ENCODE measurements at places on chromosomes 2 and 18.

- DNase-seq = no peak
Observed at GRCh38 chr2:159521272-159521671, 95.1 kb downstream of the BAZ2B start.

DNA sequence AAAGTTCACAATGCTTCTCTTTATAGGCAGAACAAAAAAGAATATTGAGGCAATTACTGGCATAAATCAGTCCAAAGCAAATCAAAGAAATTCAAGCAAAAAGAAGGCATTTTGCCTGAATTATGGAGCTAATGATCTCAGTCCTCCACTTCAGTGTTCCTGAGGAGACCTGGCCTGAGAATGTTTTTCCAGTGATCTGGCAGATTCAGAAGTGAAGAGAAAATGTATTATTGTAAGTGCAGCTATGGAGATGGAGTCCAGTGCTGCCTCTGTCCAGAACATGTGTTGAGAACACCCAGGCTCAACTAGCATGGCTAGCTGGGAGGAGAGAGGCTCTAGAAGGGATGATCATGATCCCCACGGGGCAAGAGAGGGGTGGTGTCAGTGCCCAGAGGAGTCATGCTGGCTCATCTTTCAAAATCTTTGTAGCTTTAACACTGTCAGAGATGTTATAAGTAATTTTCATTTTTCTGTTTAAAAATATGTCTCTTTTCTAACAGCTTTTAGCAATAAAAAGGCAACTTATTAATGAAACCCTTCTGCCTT is 367.0 kb upstream of the RAB12 start:
- no peak for DNase-seq

DNA sequence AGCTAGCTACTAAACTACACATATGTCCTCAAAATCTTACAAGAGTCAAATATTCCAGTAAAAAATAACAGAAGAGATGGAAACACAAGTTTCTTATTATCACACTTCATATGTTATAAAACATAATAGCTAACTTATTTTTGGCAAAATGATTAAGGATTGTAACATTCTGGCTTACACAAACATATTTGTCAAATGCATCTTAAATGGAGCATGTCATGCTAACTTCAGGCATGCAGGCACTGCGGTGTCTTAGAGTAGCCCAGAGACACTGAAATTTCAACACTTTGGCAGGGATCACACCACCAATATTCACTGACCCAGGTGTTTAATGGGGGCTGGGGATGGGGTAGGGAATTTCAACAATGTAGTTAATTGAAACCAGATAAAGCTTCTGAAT is 51.6 kb downstream of the LDAH start:
- DNase-seq = no peak

GRCh38 chr18:11676386-11676785 is 12.7 kb upstream of the GNAL start:
- DNase-seq = no peak

DNA sequence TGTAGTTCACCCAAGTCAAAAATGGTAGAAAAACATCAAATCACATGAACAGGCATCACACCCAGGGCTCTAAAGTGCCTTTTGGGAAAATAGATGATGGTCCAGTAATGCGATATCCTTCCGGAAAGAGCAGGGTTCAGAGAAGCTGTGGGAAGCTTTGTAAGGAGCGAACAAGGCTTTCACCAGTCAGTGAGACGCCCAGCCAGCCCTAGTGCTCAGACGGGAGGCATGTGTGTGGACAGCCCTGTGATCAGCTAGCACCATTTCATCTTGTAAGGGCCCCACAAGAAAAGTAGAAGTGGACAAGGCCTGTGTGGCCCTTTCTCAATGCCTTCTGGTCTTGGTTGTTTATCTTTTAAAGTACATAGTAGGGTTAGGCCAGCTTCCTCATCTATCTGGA is 76.1 kb downstream of the SMIM21 start:
- no peak for DNase-seq

GRCh38 chr2:176087330-176088047 is 3.7 kb upstream of the EVX2 start:
- DNase-seq = no peak

GRCh38 chr2:220985561-220985960 is 586.5 kb downstream of the EPHA4 start:
- no peak for DNase-seq

GRCh38 chr2:47336259-47337238 is 66.4 kb upstream of the MSH2 start:
- no peak for DNase-seq

- DNase-seq = no peak
Observed at GRCh38 chr2:45178854-45179253, 169.6 kb upstream of the SIX2 start.

DNA sequence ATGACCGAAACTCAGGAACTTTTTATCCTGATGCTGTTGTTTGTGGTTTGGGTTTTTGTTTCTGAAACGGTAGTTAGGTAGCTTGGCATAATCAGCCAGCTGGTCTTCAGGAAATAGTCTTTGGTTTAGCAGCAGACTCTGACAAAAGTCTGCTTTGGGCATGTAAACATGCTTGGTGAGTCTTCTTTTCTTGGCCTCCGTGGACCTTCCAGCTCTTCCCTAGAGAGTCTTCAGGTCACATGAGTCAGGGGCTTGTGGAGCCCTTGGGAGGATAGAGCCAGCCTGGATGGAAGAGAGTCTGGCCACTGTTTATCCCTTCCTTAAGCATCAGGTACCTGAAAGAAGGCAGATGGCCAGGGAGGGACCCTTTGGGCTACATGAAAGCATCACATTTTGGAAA is 154.5 kb downstream of the MGAT5 start:
- no peak for DNase-seq

GRCh38 chr2:230343747-230344146 is 16.8 kb downstream of the SP140L start:
- DNase-seq = no peak

DNA sequence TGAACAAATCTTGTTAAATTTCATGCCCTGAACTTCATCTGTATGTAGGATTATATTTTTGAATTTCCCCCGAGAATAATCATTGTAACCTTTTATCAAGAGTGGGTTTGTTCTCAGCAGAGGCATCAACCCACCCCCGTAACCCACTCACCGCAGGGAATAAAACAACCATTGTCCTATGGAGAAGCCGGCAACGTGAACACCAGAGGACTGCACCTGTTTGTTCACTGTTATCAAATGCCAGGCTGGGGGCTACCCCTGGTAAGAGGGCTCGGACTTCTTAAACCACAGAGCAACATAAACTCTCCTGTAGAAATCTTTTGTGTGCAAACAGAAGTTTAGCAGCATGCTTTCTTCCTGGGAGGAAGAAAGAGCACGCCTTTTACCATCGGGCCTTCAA is 610.4 kb downstream of the ERBB4 start:
- no peak for DNase-seq

DNA sequence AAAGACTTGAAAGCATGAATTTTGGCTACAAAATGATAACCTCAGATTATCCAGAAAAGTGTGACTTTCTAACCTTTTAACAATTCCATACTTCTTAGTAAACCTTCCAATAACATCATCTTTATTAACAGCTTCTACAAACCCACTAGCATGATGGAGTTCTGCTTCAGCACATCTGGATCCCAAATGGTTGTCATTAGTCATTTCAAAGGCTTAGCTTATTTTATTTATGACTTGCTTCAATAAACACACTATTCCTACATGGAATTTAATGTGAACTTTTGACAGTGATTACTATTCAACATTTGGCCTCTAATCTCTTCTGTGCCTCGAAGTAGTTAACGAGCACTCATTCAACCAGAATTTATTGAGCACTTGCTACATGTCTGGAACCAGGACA is 808.3 kb downstream of the TSN start:
- no peak for DNase-seq

DNA sequence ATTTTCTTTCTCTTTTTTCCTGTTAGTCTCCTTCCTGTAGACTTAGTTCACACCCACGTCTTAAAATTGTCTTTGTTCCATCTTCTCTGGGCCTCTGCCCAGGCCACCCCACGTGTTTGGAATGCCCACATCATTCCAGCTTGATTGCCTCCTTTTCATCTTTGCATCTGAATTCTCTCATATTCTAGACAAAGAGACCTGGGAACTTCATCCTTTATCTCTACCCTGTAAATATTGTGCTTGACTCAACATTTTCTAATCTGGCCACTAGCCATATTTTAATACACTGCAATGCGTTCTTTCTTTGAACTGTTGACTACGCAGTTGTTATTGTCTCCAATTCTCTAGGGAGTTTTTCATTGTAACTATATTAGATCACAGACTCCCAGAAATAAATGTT is 187.5 kb upstream of the NRXN1 start:
- no peak for DNase-seq

DNA sequence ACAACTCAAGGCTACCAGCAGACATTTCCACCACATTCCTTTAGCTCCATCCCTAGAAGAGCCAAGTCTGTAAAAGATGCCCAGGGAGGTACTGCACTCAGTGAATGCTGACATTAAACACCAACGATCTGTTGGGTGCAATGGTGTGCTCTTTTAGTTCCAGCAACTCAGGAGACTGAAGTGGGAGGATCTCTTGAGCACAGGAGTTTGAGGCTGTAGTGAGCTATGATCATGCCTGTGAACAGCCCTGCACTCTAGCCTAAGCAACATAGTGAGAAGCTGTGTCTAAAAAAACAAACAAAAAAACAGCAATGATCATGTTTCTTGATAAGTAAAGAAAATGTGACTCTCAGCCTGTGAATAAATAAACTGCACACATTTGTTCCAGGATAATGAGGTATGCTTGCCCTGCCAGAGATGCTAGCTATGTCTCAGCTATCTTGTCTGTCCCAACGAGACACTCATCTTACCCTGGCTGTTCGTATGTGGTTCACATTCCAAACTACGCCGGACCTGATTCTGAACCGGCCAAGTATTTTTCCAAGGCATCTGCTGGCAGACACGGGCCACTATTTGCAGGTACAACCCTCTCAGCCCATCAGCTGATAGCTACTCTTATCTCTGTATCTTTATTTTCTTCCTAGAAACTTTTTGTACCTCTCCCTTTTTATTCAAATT is 21.8 kb downstream of the TMEM182 start:
- no peak for DNase-seq

DNA sequence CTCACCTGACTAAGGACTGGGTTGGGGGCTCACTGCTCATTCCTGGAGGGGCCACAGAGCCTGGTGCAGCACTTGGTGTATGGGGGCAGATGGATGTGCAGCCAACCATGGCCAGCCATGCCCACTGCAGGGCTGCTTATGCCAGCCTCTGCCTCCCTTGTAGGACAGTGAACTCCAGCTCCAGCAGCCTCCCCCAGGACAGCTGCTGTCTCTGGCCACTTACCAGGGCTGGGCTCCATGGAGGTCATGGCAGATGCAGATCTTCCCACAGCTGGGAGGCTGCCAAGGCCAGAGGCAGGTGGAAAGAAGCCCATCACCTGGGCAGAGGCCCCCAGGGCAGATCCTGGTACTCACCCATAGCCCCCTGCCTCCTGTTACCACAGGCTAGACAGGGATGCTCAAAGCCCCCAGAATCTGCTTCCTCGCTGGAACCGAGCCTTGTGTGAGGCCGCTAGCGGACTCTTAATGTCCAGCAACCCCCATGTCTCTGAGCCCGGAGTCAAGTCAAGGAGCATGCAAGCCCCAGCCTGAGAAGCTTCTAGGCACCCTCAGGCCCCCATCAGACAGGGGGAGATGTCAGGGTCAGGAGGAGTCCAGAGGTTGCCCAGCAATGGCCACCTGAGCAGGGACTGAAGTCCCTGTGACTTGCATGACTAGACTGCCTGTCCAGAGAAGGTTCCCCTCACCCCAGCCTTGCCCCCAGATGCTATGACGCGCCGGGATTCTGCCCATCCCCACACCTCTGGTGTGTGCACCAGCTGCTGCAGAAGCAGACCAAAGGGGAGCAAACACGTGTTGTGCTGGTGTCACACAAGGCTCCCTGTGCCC is 123.6 kb downstream of the TWIST2 start:
- no peak for DNase-seq

GRCh38 chr2:127642706-127643438 is 3.1 kb upstream of the GPR17 start:
- no peak for DNase-seq

DNA sequence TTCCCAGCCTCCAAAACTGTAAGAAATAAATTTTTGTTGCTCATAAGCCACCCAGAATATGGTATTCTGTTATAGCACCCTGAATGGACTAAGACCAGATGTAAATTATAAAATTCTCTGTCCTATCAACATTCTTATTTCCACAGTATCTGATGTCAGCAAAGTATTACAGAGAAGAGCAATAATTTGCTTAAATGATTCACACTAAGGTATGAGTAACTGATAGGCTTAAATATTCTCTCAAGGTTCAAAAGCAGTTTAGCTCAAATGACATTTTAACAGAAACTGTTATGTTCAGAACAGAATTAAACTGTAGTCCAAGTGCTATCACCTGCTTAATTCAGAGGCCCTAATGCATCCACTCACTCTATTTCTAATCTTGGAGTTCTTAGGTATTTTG is 12.8 kb downstream of the SESTD1 start:
- DNase-seq = no peak

DNA sequence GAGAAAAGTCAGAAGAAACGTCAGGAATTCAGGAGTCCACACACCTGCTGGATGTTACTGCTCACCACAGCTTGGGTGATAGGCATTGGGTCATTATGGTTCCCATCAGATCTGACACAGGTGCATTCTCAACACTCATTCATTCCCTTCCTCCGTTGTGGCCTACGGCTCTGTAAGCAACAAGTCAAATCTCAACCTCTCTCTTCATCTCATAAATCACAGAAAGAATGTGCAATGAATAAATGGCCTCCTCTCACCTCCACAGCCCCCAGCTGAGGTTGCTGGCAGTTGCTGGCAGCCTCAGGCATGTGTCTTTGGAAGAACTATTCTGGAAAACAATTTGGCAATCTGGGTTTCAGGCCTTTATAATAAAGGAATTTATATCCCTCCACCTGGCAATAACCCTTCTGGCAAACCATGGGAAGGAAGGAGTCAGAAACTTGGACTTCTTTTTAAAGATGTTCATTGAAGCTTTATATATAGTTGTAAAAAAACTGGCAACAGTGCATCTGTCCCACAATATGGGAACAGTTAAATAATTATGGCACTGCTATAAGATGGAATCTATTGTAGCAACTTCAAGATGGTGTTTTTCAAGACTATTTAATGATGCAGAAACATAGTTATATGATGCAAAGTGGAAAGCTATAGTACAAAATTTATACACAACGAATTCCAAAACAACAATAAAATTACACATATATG is 175.4 kb downstream of the ANAPC1 start:
- no peak for DNase-seq

DNA sequence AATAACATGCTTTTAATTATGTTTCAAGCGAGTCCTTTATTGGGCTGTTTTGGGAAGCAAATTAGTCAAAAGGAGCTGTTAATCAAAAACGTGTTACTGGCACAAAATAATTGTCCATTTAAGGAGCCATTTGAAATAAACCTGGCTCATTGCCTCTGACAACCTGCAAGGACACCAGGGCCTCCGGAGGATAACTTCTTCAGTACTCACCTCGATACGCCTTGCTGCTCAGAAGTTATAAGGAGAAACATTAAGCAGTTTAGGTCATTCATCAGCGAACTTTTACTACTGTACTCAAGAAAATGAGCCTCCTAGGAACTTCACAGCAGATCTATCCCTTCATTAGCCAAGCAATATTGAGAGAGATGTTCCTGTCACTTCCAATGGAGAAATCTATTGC is 1579.2 kb upstream of the ACVR2A start:
- no peak for DNase-seq
